Uterus (tissue), 4 donors: ENCODE measurements at places on chromosomes 11 and 22. TPM values are rescaled to one million over a fixed set of nuclear protein-coding genes. Genes with fewer than 3 reads are reported as not detected.

The CYTH4 gene
- total RNA-seq: 12.2 TPM

The A4GALT gene
- total RNA-seq: 12.9 TPM

The PLAAT2 gene
- not detected for total RNA-seq

The TSKU gene
- 19.4 TPM for total RNA-seq

The OR8G5 gene
- total RNA-seq: not detected

The FBLN1 gene
- total RNA-seq: 463 TPM

The HTR3A gene
- total RNA-seq: 0.21 TPM

The TYR gene
- not detected for total RNA-seq

The OR4D5 gene
- not detected for total RNA-seq

The C11orf16 gene
- total RNA-seq: not detected

The ADM2 gene
- total RNA-seq: not detected

The P2RX6 gene
- 1.2 TPM for total RNA-seq

The PHLDB1 gene
- total RNA-seq: 444 TPM
